ENCODE measurements at places on chromosomes 5 and 9. TPM values are rescaled to one million over a fixed set of nuclear protein-coding genes. Genes with fewer than 3 reads are reported as not detected.

- DNase-seq, result no peak
Observed at GRCh38 chr9:75054368-75055001, 26.4 kb upstream of the CARNMT1 start.

DNA sequence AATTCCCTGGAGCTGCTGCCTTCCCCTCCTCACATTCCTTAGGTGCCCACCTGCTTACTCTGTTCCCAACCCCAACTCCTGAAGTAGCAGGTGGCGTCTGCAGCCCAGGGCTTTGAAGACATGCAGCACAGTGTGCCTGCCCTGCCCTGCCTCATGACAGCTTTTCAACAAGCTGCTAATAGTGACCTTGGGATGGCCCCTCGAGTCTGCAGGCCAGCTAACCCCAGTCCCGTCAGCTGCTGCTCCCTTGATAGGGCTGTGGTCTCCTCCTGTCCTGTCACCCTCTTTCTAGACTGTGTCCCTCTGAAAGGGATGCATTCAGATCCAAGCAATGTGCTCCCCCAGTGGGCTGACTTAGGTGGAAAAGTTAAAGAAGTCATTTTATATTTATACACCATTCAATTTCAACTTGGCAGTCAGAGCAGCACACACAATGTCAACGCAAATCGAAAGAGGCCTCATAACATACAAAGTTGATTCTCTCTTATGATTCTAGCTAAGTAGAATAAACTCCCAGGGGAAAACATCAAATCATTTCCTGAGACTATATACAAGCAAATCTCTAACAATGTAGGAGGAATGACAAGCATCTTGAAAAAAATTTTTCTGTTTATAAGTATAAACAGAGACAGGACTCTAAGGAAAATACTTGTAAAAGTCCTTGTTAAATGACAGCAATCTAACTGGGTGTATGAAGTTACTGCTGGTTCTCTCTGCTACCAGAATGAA is 37.9 kb downstream of the ADRB2 start:
- no peak for DNase-seq

IL17B gene
- 1.9 TPM for total RNA-seq

- DNase-seq, result no peak
Observed at GRCh38 chr5:69238760-69239251, 4.1 kb downstream of the CDK7 start.

- no peak for DNase-seq
Observed at GRCh38 chr9:124298646-124299235, 41.0 kb downstream of the NEK6 start.

F2R gene
- 96.4 TPM for total RNA-seq

CATSPER3 gene
- not detected for total RNA-seq

TERT gene
- total RNA-seq, result not detected

SHISAL2B gene
- total RNA-seq, result not detected

DDX4 gene
- total RNA-seq, result not detected

DNA sequence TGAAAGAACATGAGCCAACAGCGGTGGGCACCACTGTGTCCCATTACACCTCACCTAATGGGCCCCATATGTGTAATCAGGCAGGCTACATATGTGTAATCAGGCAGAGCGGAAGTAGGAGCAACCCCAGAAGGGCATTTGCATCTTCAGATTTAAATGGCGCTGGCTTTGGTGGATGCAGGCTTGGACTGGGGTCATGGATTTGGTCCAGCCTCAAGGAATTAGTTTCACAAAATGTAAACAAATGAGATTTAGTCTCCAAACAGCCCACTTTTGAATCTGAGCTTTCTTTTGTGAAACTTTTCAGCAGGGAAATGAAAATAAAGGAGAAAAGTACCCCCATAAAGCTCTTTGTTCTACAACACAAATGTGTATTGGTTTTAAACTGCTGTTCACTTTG is 161.3 kb downstream of the LPAR1 start:
- DNase-seq, result no peak

DNA sequence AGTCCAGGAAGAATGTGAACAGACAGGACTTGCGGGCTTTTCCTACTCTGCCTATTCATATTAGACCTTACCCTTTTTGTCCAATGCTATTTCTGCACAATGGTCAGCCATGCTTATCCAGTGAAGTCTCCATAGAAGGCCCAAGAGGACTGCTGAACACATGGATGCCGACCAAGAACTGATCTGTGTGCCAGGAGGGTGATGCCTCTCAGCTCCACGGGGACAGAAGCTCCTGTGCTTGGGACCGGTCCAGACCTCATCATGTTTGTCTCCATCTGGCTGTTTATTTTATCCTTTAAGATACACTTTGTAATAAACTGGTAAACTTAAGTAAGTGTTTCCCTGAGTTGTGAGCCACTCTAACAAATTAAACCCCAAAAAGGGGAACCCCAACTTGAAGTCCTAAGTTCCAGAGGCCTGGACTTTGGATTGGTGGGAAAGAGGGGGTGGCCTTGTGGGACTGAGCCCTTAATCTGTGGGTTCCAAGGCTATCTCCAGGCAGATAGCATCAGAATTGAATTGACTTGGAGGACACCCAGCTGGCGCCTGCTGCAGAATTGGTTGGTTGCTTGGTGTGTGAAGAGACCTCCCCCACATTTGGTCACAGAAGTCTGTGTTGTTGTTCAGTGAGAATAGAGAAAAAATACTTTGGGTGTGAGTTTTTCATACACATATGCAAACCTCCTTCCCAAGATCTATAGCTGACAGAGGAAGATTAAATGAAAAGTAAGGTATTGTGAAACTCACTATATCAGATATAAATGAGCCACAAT is 57.9 kb upstream of the ANKH start:
- DNase-seq, result no peak

DNA sequence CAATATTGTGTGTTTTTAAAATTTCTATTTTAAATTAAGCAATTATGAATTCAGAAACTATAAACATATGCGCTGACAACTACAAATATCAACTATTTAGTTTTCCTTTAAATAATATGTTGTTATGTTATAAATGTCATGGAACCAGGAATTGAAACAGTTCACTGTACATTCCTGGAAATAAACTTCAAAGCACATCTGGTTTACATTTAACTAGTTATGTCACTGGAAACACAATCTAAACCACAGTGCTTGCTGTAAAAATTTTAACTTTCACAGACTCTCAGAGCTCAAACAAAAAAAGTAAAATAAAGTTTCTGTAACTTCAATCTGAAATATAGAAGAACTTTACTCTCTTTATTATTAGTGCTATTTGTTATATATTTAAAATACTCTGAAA is 179.2 kb downstream of the FBN2 start:
- no peak for DNase-seq

ADGRD2 gene
- not detected for total RNA-seq

All from thoracic aorta (tissue), 2 donors.